Adrenal gland (tissue), 19 donors: ENCODE measurements at places on chromosomes 16 and 17. TPM values are rescaled to one million over a fixed set of nuclear protein-coding genes. Genes with fewer than 3 reads are reported as not detected.

Gene PLXDC1
- 1.3 TPM for total RNA-seq

DNA sequence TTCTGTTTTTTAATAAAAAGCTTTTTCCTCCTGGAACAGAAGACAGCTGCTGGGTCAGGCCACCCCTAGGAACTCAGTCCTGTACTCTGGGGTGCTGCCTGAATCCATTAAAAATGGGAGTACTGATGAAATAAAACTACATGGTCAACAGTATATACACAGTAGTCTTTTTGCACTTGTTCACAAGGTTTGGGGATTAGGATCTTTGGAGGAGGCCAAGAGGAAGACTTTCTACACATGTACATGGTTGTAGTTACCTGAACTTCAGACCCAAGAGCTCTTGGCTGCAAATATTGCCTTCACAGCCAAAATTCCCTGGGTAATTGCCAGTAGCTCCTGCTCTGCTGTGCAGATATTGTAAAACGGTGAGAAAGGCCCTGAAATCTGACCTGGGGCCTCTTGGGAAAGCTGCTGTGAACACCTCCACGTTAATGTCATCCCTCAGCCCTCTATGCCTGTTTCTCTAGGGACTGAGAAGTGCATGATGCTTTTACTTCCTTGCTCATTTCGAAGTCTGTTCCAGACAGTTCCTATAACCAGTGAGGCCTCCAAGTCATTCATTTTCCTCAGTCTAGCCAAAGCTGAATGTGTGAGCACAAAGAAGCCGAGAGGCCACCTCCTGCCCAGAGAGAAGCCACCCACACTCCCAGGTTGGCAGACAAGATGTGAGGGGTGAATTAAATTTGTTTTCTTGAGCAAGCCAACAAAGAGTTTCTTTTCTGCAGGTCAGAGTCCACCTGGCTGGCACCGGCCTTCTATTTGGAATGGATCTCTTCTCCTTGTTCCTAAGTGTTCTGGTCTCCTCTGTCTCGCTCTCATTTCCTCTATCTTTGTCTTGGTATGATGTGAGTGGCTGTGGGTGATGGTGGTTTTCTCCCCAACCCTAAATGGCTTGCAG is 15.9 kb downstream of the ANKRD40 start:
- no peak for DNase-seq
- H3K4me1 ChIP-seq: peaks cover 30% of the 10 kb centered on the region
- peaks cover 48% of the 10 kb centered on the region for H3K36me3 ChIP-seq
- H3K27me3 ChIP-seq: no peaks in the 10 kb centered on the region
- H3K4me3 ChIP-seq: no peak overlapping the region

Gene FSCN2
- 1.8 TPM for total RNA-seq

GRCh38 chr16:27368358-27368722 is 33.6 kb upstream of the IL21R start:
- DNase-seq: no peak
- H3K27me3 ChIP-seq: no peaks in the 10 kb centered on the region
- H3K4me1 ChIP-seq: no peaks in the 10 kb centered on the region
- peaks cover 10% of the 10 kb centered on the region for H3K36me3 ChIP-seq
- no peak overlapping the region for H3K4me3 ChIP-seq

Gene ACSM2A
- total RNA-seq: not detected

DNA sequence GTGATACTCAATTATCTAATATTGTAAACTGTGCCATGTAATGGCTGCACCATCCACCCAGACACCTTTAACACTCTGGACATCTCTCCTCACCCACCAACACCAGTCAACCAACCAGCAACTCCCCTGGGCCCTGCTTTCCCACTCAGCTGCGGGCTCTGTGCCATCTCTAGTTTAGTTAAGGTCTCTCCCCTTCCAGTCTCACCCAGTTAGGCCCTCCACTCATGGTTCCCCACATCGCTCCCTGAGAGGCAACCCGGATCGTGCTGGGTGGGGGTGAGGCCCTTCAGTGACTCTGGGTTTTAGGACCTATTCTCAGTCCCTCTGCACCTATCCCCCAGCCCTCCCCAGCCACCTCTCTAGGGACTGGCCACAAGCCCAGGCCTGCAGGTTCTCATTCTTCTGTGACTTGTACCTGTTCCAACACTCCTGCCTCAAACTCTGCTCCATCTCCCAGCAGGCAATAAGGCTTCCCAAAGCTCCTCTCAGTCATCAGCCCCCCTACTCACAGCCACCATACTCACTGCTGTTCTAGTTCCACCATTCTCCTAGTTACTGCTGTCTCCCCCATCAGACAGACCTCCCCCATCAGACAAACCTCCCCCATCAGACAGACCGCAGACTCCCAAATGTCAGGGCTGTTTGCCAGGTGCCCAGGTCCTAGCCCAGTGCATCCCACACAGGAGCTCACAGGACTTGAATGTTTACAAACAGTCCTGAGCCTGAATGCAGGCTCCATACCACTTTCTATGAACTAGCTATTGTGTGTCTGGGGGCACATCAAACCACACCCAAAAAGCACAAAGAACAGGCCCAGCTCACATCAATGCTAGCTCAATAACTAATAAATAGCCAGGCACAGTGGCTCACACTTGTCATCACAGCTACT is 2.6 kb downstream of the TK2 start:
- H3K27me3 ChIP-seq: no peaks in the 10 kb centered on the region
- no peak for DNase-seq
- H3K4me3 ChIP-seq: no peak overlapping the region
- no peak overlapping the region for H3K27ac ChIP-seq
- H3K36me3 ChIP-seq: no peaks in the 10 kb centered on the region
- peaks cover 14% of the 10 kb centered on the region for H3K4me1 ChIP-seq

GRCh38 chr17:72038427-72038826 is 82.4 kb upstream of the SOX9 start:
- no peaks in the 10 kb centered on the region for H3K4me1 ChIP-seq
- DNase-seq: no peak
- H3K36me3 ChIP-seq: no peaks in the 10 kb centered on the region
- no peaks in the 10 kb centered on the region for H3K27me3 ChIP-seq
- no peak overlapping the region for H3K4me3 ChIP-seq

- no peak overlapping the region for H3K4me3 ChIP-seq
- no peaks in the 10 kb centered on the region for H3K4me1 ChIP-seq
- DNase-seq: no peak
- no peak overlapping the region for H3K27ac ChIP-seq
These were observed 55.4 kb upstream of the ACSF3 start for GRCh38 chr16:89038221-89038721.

GRCh38 chr17:5097101-5097834 is 14.4 kb downstream of the ZNF232 start:
- H3K4me1 ChIP-seq: no peaks in the 10 kb centered on the region
- DNase-seq: peak; percentile 30
- H3K27ac ChIP-seq: no peak overlapping the region
- no peak overlapping the region for H3K4me3 ChIP-seq

Gene C17orf50
- total RNA-seq: 0.83 TPM

Gene KRTAP4-6
- total RNA-seq: not detected

GRCh38 chr16:64352246-64352645 is 769.6 kb downstream of the CDH11 start:
- H3K27ac ChIP-seq: no peak overlapping the region
- no peaks in the 10 kb centered on the region for H3K27me3 ChIP-seq
- no peaks in the 10 kb centered on the region for H3K36me3 ChIP-seq
- no peak overlapping the region for H3K4me3 ChIP-seq

DNA sequence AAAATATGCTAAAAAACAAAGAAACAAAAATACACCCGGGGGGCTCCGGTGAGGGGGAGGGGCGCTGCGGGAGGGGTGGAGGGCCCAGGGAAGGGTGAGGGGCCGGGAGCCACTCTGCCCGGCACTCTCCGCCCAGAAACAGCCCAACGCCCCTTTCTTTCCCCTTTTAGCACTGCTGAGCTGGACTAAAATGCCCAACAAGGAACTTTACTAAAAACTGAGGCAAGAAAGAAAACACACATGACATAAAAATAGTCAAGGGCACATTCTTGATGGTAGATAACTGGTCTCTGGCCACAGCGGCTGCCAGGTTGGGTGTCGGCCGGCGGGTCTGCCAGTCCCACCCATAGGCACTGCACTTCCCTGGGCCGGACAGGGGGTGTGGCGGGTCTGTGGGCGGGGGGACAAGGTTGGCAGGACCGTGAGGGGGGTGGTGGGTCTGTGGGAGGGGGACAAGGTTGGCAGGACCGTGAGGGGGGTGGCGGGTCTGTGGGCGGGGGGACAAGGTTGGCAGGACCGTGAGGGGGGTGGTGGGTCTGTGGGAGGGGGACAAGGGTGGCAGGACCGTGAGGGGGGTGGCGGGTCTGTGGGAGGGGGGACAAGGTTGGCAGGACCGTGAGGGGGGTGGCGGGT is 20.9 kb downstream of the METRNL start:
- peak overlapping the region; percentile 9 for H3K27ac ChIP-seq
- H3K36me3 ChIP-seq: peaks cover 8% of the 10 kb centered on the region
- DNase-seq: peak; percentile 73
- no peaks in the 10 kb centered on the region for H3K27me3 ChIP-seq
